Temporal lobe (tissue), 4 donors: ENCODE measurements at places on chromosomes 1 and 21. TPM values are rescaled to one million over a fixed set of nuclear protein-coding genes. Genes with fewer than 3 reads are reported as not detected.

PODN gene
- 1.5 TPM for total RNA-seq

GLIS1 gene
- not detected for total RNA-seq

TSSK3 gene
- total RNA-seq, result not detected

PRMT6 gene
- 14.3 TPM for total RNA-seq

LIN28A gene
- total RNA-seq, result not detected

PTAFR gene
- 0.74 TPM for total RNA-seq

SLC9C2 gene
- total RNA-seq, result 1.2 TPM

KCNJ9 gene
- total RNA-seq, result 10.6 TPM

OR2T33 gene
- total RNA-seq, result not detected

C1orf210 gene
- not detected for total RNA-seq

FCRL2 gene
- 0.25 TPM for total RNA-seq

RNF186 gene
- not detected for total RNA-seq

CCDC24 gene
- total RNA-seq, result 4.4 TPM

FAM72B gene
- 0.49 TPM for total RNA-seq

PTPN22 gene
- total RNA-seq, result 0.25 TPM

NT5C1A gene
- total RNA-seq, result 1.7 TPM

TACSTD2 gene
- total RNA-seq, result not detected

TMEM82 gene
- not detected for total RNA-seq

FMO3 gene
- total RNA-seq, result 0.49 TPM

ECM1 gene
- 1.5 TPM for total RNA-seq

MIXL1 gene
- 0.25 TPM for total RNA-seq

LIPI gene
- not detected for total RNA-seq

DNALI1 gene
- 3.7 TPM for total RNA-seq

PM20D1 gene
- total RNA-seq, result under 0.01 TPM
